ENCODE measurements at places on chromosomes 5 and 9.

DNA sequence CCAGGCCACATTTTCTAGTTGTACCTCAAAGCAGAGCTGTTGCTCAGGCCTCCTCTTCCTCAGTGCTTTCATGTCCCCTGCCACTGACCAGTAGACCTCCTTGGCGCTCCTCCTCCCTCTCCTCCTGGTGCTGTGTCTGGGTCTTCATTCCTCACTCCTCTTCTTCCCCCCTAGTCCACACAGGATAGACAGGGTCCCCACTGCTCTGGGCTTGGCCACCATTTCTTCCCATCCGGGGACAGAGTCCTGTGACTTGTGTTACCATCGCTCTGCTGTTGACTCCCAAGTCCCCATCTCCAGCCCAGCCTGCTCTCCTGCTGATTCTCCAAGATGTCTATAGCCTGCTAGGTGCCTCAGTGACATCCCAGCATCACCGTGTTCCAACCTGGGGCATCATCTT lies 88.2 kb upstream of the HRH2 start:
- no peak for DNase-seq

- DNase-seq, result no peak
Observed at GRCh38 chr9:81080900-81081299, 608.4 kb downstream of the TLE1 start.

GRCh38 chr5:73691302-73692080 lies 65.5 kb downstream of the ARHGEF28 start:
- no peak for DNase-seq

GRCh38 chr9:37760416-37761161 lies 7.0 kb downstream of the TRMT10B start:
- no peak for DNase-seq

DNA sequence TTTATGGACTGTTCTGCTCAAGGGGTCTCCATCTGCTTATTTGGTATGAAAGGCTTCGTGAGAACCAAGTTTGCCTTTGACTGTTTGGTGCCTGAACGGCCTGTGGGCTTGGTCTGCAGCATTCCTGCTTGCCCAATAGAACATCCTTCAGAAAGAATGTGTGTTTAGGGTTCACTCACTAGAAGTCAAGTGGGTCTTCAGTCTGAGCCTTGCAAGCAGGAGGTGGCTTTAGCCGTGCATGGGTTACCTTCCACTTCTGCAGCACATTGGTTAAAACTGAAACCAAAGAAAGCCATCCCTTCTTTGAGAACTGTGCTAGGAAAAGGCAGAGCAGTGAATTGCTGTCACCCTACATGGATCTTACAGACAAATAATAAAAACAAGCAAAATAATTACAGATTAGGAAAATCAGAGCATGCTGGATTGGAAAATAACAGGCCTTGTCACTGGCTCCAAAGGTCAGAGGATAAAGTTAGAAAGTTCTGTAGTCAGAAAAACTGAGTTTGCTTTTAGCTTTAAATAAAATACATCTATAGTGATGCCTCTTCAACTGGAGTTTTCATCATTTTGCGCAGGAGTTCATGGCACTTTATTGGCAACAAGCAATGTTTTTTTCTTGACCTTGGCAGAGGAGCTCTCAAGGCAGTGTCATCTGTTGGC lies 16.6 kb downstream of the WWC1 start:
- DNase-seq, result no peak

- peak; percentile 61 for DNase-seq
Observed at GRCh38 chr5:173853370-173854131, 34.6 kb upstream of the CPEB4 start.

- DNase-seq, result no peak
Observed at GRCh38 chr9:20369391-20369790, 252.9 kb downstream of the MLLT3 start.

- DNase-seq, result no peak
Observed at GRCh38 chr5:180206993-180207392, 2.0 kb downstream of the RASGEF1C start.

DNA sequence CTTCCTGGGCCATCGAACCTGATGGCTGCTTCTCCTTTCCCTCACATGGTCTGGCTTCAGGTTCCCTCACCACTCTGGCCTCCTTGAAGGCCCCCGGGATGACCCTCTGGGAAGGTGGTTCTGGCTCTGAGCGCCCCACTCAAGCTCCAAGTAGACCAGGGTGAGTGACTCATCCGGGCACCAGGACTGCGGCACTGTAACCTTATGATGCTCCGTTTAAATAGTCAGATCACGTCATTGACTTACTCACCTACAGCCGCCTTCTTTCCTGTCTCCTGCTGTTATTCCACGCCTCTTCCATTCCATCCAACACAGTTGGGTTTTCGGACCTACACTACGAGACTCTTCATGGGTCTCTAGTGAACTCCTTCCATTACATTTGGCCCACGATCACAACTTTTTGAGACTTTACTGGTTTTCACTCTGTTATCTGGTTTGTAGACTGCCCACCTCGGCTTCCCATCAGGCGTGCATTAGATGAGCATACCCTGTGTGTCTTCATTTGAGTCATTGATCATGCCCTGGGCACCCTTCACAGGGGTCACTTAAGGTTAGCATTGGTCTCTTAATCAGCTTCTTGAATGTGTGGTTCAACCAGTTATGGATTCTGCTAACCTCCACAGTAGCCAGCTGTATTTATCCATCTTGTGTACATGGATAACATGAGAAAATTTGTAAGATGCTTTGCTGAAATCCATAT lies 138.8 kb upstream of the LMX1B start:
- DNase-seq, result no peak

GRCh38 chr5:58469896-58470295 lies 10.0 kb upstream of the PLK2 start:
- DNase-seq, result peak; percentile 57

DNA sequence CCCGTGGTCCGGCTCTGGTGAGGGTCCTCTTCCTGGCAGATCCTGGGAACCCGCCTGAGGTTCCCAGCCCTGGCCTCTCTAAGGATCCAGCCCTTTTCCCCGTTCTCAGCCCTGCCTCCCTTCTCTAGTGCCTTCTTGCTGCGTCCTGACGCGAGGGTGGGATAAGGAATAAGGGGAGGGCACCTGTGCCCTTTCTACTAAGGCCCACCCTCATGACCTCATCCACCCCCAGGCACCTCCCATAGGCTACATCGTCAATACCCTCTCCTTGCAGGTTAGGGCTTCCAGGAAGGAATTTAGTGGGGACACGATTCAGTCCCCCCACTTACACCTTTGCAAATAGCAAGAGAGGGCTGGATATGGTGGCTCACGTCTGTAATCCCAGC lies 10.7 kb upstream of the DIPK1B start:
- DNase-seq, result no peak

DNA sequence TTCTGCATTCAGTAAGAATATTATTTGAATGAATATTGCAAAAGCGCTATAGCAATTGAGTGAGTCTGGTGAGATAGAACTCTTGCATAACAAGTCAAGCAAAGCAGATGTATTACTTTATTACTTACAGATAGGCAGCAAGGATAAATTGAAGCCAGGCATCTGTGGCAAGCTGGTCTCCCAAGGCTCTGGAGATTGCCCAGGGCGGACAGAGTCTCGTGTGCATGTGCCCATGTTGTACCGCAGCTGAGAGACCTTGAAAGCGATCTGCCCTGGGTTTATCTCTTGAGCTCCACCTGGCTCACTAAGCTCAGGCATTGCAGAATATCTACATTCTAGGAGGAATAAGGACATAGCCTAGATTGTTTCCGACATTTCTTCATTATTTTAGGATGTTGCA lies 591.6 kb downstream of the ISL1 start:
- no peak for DNase-seq

DNA sequence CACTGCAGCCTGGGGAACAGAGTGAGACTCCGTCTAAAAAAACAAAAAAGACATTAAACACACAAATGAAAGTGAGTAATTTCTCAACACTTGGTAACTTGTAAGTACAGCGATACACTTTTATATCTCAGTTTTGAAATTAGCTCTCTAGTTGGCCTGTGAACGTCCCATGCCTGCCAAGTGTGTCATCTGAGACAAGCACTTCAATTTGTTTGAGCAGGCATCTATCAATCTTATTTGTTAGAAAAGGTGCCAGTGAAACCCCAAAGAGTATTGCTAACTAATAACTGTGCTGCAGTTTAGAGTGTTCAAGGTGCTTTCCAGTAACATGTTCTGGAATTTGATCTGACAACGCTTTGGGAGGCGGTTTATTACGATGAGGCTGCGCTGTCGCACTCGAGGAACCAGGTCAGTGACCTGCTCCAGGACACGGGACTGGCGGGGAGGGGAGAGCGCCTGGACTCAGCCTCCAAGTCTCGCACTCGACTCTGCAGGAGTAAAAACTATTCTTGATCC lies 1.1 kb upstream of the SPIN1 start:
- DNase-seq, result no peak

DNA sequence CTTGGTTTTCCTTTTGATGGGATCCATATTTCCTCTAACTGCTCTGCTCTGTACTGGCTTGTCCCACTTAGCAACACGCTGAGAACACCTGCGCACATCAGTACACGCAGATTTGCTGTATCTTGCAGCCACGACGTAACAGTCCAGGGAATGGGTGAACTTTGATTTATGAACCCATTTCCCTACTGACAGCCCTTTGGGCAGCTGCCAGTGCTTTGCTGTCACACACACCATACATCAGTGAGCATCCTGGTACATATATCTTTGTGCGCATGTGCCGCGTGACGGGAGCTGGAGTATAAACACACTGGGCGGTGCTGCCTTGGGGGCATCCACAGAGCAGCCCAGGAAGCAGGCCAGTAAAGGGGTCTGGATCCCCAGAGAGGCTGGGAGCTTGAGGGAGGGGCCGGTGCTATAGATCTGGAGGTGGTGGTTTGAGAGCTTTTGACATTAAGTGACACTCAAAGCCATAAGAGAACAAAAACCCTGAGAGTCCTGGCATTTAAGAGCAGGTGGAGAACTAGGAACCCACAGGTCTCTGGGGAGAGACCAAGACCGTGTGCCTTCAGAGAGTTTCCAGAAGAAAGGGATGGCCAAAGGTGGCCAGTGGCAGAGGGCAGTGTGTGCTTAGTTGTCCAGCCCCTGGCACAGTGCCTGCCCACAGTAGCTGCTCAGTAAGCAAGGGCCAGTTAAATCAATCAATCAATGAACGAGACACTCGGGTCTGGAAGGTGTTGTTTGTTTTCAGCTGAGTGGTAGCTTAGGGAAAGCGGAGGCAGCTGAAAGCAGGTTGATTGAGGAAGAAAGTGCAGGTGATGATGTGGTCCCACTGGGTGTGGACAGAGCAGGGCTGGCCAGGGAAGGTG lies 53.7 kb downstream of the LMX1B start:
- DNase-seq, result no peak
